Lung microvascular endothelial cell (primary cell): ENCODE measurements at places on chromosomes 4 and X.

GRCh38 chr4:138320831-138321230, 78.7 kb upstream of the SLC7A11 start:
- no peak for DNase-seq

GRCh38 chrX:24203072-24203808, 53.7 kb downstream of the ZFX start:
- DNase-seq, result no peak

GRCh38 chr4:87058356-87059073, 123.7 kb downstream of the AFF1 start:
- DNase-seq, result peak; percentile 23

- DNase-seq, result no peak
Measured at GRCh38 chrX:4550018-4550417, 836.6 kb upstream of the PRKX start.

DNA sequence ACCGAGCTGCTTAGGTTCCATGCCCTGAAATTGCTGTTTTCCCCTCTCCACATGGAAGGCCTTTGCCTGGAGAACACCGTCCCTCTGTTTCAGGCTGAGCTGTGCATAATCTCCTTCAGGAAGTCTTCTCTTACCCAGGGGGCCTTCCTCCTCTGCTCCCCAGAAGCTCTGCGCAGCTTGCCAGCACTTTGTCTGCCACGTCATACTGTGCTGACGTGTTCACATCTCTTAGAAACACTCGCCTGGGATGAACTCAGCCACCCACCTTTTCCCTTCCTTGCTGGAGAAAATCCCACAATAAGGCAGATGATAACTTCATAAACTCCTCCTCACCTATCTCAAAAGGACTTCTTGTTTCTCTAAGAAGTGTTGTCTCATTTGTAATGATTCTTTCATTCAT, 110.7 kb downstream of the ARHGAP10 start:
- no peak for DNase-seq

DNA sequence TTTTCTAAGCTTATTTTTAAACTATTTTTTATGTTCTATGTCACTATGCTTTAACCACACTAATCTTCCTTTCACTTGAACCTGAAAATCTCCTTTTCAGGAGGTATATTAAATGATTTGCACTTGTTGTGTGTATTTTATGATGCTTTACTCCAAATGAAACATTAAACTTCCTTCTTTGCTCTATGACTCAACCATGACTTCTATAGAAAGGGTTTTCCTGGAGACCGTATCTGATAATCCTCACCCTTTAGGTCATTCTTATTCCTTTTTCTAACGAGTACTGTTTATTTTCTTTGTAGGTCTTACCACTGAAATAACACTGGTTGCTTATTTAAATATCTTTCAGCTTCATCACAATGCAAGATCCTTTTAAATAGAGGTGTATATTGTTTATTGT, 1163.2 kb downstream of the PCDH18 start:
- no peak for DNase-seq

DNA sequence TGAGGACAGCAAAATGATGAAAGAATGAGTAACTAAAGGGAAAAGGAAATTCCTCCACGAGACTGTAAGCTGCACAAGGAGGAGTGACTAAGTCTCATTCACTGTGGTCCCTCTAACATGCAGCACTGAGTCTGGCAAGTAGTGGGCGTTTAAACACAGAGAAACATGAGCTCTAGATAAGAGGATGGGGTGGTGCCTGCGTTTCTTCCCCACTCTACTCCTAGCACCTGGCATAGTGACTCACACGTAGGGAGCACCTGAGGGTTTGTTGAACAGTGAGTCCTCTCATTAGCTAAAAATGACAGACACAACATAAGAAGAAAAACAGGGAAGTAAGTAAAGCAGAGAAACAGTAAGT, 105.8 kb upstream of the CBR4 start:
- DNase-seq, result peak; percentile 91

- DNase-seq, result no peak
Measured at GRCh38 chr4:76997532-76997931, 48.0 kb downstream of the SEPTIN11 start.

DNA sequence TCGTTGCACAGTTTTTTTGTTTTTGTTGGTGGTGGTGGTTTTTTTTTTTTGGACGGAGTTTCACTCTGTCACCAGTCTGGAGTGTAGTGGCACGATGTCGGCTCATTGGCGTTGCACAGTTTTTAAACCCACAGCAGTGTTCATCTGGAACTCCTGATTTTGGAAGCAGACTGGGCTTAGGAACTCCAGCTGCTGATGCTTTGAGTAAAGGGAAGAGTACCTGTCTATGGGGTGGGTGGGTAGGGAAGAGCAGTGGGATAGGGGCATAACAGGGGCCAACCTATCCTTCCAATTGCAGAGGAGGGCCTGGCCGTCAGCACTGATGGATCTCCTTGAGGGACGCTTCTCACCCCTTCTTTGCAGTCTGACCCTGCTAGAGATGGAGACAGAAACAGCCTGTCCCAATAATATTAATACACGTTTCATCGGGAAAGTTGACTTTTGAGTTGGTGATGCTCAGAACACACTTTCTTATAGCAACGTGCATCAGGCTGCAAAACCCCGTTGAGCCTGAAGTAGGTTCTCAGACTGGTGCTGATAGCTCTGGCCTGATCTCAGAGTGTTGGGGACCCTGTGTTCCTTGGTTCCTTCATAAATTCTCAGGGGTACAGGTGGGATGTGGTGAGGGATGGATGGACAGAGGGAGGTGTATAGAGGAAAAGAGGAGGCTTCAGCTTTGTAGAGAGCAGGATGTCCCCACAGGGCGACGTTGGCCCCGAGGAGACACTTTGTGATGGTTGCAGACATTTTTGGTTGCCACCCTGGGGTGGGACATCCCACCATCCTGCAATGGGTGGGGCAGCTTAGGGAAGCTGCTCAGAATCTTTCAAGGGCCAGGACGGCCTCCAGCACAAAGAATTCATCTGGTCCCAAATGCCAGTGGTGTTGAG, 2.3 kb downstream of the CD99 start:
- DNase-seq, result no peak

- no peak for DNase-seq
Measured at GRCh38 chrX:44093431-44093830, 120.2 kb upstream of the NDP start.

- no peak for DNase-seq
Measured at GRCh38 chrX:36510736-36511135, 497.4 kb upstream of the FAM47C start.

GRCh38 chrX:11272290-11272689, 20.9 kb upstream of the AMELX start:
- no peak for DNase-seq

- DNase-seq, result no peak
Measured at GRCh38 chr4:25100021-25100555, 60.2 kb downstream of the SEPSECS start.

GRCh38 chrX:96722781-96723180, 38.1 kb downstream of the DIAPH2 start:
- DNase-seq, result no peak

GRCh38 chrX:153494061-153494460, 719 bp upstream of the BGN start:
- no peak for DNase-seq

- DNase-seq, result no peak
Measured at GRCh38 chr4:175309041-175309440, 390.9 kb downstream of the ADAM29 start.

DNA sequence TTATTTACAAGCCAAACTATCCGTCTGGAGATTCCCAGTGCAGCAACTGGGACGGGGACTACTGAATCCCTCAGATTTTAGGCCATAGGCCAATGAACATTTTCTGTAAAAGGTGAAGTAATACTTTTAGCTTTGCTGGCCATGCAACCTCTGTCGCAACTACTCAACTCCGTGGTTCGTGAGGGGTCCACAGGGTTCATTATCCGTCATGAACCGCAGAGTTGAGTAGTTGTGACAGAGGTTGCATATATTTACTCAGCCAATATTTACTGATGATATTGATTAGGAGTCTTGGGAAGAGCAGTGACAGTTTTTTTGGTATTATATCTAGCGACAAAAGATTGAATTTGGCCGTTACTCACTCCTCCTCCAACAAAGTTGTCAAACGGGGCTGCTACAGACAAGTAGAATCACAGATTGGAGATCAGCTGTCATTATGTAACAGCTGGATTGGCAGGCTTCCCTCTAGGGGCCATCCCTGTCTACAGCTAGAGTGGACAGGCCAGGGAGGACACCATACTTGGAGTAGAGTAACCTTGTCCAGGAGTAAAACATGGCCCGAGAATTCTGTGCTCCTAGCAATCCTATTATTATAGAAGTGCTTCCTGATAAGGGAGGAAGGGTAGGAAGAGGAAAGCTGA, 37.2 kb upstream of the CD38 start:
- DNase-seq, result no peak

- DNase-seq, result no peak
Measured at GRCh38 chr4:48509543-48509942, 19.5 kb downstream of the ZAR1 start.

DNA sequence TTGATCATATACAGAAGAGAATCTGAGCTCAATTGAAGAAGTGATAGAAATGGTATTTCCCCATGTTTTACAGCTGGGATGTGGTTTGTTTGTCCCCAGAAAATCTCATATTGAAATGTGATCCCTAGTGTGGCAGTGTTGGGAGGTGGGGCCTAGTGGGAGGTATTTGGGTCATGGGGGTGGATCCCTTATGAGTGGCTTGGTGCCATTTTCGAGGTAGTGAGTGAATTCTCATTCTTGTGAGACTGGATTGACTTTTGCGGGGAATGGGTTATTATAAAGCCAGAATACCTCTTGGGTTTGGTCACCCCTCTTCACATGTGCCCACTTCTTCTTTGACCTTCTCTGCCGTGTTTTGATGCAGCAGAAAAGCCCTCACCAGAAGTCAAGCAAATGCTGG, 29.6 kb upstream of the PAGE1 start:
- no peak for DNase-seq

DNA sequence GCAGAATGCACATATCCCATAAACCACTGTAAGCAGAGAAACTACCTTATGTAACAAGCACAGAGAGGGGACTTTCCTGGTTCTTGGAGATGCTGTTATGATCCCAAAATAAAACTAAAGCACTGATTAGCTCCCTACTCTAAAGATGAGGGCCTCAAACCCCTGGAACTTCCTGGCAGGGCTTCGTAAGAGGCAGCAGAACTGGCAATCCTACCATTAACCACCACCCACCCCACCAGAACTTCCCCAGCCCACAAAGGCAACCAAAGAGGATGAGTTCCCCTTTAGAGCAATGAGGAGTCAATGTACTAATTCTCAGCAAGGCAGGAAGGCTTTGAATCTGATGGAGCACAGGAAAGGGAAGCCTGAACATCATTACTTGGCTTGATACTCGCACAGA, 436.5 kb upstream of the FRG1 start:
- no peak for DNase-seq

GRCh38 chr4:124591637-124592036, 120.9 kb downstream of the ANKRD50 start:
- DNase-seq, result no peak
